ENCODE measurements at places on chromosomes 5 and 9. TPM values are rescaled to one million over a fixed set of nuclear protein-coding genes. Genes with fewer than 3 reads are reported as not detected.
A peak's percentile ranks its signal among the peaks of the same experiment; 100 is the strongest.

DNA sequence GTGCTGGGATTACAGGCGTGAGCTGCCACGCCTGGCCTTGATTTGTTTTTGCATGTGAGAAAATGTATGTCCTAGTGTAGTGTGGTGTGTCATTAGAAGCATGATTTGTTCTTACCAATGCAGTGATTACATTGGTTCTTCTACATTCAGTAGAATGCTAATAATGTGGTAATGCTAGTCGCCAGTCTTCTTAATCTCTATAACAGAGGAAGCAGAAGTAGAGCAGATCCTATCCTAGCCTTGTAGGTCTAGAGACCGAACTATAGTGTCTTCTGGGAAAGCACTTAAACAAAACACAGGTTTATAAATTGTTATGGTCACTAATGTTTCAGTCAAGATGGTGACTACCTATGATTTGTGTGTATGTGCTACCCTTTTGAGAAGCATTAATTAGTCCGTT is 197.5 kb upstream of the DMRT1 start:
- peak overlapping the region; percentile 70 for H3K27ac ChIP-seq
- no peak overlapping the region for H3K4me3 ChIP-seq
- H3K36me3 ChIP-seq: peaks cover 3% of the 10 kb centered on the region
- no peaks in the 10 kb centered on the region for H3K27me3 ChIP-seq
- H3K4me1 ChIP-seq: peaks cover 61% of the 10 kb centered on the region

GRCh38 chr9:129590466-129590865 is 30.4 kb downstream of the C9orf50 start:
- no peaks in the 10 kb centered on the region for H3K4me1 ChIP-seq
- H3K27me3 ChIP-seq: no peaks in the 10 kb centered on the region
- no peak for DNase-seq
- no peak overlapping the region for H3K27ac ChIP-seq
- no peak overlapping the region for H3K4me3 ChIP-seq

DNA sequence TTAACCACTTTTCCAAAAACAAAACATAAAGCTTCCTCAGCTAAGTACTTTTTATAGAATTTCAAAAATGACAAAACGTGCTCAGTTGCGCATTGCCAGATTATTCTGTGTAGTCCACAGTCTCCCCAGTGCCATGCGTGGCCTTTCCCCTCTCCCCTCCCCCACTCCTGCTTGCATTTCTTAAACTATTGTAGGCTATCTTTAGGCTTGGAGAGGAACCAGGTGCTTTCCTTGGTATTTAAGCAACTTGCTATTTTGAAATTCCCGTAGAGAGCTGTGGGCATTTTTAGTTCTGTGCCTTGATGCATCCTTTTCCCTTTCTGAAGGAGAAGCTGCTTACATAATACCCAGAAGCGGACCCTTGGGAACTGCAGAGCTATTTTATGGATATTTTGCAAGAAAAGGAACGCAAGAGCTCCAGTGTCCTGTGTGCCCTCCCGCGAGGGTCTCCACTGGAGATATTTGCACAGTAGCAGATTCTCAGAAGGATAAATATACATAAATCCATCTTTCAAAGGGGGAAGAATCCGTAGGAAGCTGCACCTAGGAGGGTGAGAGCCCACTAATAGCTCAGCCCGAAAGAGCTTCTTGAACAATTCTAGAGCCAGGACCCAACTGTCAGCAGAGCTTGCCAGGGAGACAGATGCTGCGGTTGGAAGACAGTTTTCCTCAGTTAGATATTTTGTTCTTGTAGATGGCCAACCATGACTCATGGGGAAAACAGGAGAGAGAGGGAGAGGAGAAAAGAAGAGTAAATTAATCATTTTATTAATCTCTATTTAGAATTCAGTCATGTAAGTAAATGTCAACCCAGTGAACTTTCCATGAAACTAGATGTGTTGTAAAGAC is 1298.3 kb upstream of the WWC1 start:
- no peaks in the 10 kb centered on the region for H3K27me3 ChIP-seq
- no peaks in the 10 kb centered on the region for H3K4me1 ChIP-seq
- H3K36me3 ChIP-seq: no peaks in the 10 kb centered on the region
- no peak overlapping the region for H3K4me3 ChIP-seq
- H3K27ac ChIP-seq: no peak overlapping the region

DNA sequence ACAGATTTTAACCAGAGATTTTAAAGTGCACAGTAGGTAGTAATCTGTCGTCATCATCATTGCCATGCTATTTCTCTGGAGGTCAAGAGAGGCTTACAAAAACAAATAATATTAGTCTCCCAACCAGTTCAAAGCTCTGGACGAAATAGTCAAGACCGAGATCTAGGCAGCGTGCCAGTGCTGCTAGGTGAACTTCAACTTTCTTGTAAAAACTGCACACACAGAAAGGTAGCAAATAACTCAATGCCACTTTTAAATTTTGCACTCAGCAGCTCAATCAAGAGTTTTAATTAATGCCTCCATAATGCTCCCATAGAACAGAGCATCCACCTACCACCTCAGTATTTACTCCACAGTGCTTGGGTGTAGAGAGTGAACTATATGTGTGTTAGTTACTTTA is 656.8 kb downstream of the IRX1 start:
- no peak overlapping the region for H3K4me3 ChIP-seq
- H3K36me3 ChIP-seq: no peaks in the 10 kb centered on the region
- DNase-seq: no peak
- no peak overlapping the region for H3K27ac ChIP-seq
- H3K4me1 ChIP-seq: no peaks in the 10 kb centered on the region

DNA sequence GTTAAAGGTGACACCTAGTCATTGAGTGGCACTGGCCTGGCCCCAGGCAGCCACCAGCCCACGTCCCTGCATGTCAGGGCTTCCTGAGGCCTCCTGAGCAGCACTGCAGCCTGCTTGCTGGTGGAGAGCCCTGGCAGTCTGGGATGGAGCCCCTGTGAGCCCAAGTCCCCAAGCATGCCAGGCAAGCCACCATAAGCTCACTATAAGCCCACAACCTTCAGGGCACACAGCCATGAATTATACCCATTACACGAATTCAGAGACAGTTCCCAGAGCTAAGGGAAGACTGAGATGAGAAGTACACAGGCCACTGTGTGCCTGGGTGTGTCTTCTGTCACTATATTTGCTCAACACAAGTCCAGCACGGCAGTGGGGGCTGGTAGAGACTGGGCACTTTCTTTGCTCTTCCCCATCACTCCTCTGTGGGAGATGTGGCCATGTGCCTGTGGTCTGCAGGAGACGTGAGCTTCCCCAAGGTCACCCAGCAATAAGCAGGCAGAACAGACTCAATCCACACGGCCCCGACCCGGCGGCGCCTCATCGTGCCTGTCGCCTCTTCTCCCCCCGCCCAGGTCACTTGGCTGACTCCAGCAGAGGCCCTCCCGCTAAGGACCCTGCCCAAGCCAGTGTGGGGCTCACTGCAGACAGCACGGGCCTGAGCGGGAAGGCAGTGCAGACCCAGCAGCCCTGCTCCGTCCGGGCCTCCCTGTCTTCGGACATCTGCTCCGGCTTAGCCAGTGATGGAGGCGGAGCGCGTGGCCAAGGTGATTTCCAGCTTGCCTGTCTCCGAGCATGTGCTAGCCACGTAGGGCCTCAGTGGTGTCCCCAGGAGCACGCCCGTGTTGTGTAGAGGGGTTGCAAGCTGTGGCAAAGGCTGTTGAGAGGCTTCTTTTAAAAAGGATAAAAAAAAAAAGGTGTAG is 114.8 kb downstream of the WNK2 start:
- H3K27ac ChIP-seq: peak overlapping the region; percentile 8
- H3K27me3 ChIP-seq: peaks cover 12% of the 10 kb centered on the region
- DNase-seq: no peak
- H3K4me3 ChIP-seq: no peak overlapping the region
- peaks cover 71% of the 10 kb centered on the region for H3K4me1 ChIP-seq

- H3K36me3 ChIP-seq: peaks cover 90% of the 10 kb centered on the region
- no peaks in the 10 kb centered on the region for H3K27me3 ChIP-seq
- no peak for DNase-seq
- no peak overlapping the region for H3K4me3 ChIP-seq
- peaks cover 3% of the 10 kb centered on the region for H3K4me1 ChIP-seq
Observed at GRCh38 chr5:55960779-55961178, 34.0 kb downstream of the IL6ST start.

DNA sequence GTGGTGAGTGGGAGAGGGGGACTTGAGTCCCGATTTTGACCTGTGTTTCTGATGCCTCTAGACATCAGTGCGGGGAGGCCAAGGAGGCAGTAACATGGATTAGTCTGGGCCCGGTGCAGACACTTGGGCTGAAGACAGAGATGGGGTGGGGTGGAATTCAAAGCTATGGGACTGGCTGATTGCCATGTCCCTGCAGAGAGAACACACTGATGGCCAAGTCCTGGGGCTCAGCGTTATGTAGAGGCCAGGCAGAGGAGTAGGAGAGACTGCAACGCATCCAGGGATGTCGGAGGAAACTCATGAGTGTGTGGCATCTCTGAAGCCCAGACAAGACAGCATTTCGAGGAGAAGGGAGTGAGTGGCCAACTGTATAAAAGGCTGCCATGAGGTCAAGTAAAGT is 30.1 kb downstream of the PSD2 start:
- no peaks in the 10 kb centered on the region for H3K4me1 ChIP-seq
- no peak overlapping the region for H3K4me3 ChIP-seq
- H3K36me3 ChIP-seq: no peaks in the 10 kb centered on the region
- no peak overlapping the region for H3K27ac ChIP-seq
- no peaks in the 10 kb centered on the region for H3K27me3 ChIP-seq
- no peak for DNase-seq

GRCh38 chr5:135398160-135398854 is 724 bp downstream of the MACROH2A1 start:
- no peak for DNase-seq
- H3K27ac ChIP-seq: peak overlapping the region; percentile 97
- peak overlapping the region; percentile 99 for H3K4me3 ChIP-seq
- no peaks in the 10 kb centered on the region for H3K27me3 ChIP-seq
- H3K36me3 ChIP-seq: no peaks in the 10 kb centered on the region

DNA sequence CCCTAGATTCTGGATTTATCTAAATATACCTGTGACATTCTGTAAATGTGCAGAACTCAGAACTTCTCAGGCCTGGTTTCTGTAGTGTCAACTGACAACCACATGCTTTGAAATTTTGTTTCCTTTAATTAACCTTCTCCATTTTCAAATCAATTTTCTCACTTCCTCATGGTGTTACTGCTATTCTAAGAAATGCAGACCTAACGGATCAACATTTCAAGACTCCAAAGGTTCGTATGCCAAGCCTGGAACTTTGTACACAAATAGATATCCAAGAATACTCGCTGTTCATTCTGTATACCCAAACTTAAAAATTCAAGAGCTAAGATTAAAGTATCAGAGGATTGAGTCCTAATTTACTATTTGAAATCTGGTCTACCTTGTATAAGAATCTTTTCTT is 88.1 kb downstream of the SLC24A2 start:
- H3K27ac ChIP-seq: no peak overlapping the region
- H3K36me3 ChIP-seq: no peaks in the 10 kb centered on the region
- no peaks in the 10 kb centered on the region for H3K4me1 ChIP-seq
- H3K27me3 ChIP-seq: no peaks in the 10 kb centered on the region
- DNase-seq: no peak
- no peak overlapping the region for H3K4me3 ChIP-seq

- H3K27ac ChIP-seq: peak overlapping the region; percentile 87
- no peaks in the 10 kb centered on the region for H3K27me3 ChIP-seq
- DNase-seq: no peak
Observed at GRCh38 chr5:149657324-149657723, 72.8 kb upstream of the PPARGC1B start.

- H3K4me3 ChIP-seq: no peak overlapping the region
- no peak overlapping the region for H3K27ac ChIP-seq
- peaks cover 26% of the 10 kb centered on the region for H3K4me1 ChIP-seq
- H3K36me3 ChIP-seq: peaks cover 20% of the 10 kb centered on the region
- no peak for DNase-seq
Observed at GRCh38 chr9:137645211-137645610, 26.4 kb downstream of the EHMT1 start.

DNA sequence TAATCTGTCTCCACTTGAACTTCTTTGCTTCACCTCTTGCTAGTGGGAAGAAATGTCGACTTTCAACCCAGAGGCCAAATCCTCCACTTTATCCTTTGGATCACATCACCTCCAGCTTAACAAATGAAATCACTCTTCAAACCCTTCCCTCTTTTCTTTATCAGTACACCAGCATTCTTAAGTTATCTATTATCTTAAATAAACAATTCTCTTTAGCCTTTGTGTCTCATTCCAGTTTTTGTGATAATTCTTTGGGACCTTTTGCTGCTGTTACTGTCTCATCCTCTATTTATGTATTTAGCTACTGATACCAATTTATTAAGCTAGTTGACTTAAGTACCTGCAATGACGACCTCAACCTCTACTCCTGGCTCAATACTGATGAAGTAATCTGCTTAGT is 28.1 kb upstream of the FBN2 start:
- H3K36me3 ChIP-seq: no peaks in the 10 kb centered on the region
- DNase-seq: no peak
- H3K4me1 ChIP-seq: no peaks in the 10 kb centered on the region
- no peak overlapping the region for H3K4me3 ChIP-seq
- no peaks in the 10 kb centered on the region for H3K27me3 ChIP-seq

DNA sequence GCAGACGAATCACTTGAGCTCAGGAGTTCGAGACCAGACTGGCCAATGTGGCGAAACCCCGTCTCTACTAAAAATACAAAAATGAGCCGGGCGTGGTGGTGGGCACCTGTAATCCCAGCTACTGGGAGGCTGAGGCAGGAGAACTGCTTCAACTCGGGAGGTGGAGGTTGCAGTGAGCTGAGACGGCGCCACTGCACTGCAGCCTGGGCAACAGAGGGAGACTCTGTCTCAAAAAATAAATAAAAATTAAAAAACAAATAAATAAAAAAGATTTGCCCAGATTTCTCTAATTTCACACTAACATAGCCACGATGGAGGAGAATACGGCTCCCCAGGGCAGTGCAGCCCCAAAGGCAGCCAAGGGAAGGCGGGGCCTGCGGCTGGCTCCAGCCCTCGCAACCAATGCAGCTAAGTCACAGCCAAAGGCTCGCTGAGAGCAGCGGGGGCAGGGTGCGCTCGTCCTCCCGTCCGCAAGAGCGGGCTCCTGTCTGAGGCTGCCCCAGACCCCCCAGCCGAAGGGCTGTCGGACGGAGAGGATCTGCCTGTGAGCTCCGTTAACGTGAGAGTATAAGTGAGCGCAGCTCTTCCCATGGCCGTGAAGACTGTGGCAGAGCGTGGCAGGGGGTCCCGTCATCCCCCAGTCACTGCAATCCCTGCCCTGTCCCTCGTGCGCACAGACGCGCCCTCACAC is 43.5 kb downstream of the SLC12A7 start:
- H3K4me1 ChIP-seq: peaks cover 24% of the 10 kb centered on the region
- H3K4me3 ChIP-seq: no peak overlapping the region
- peak; percentile 71 for DNase-seq
- peak overlapping the region; percentile 57 for H3K27ac ChIP-seq
- H3K27me3 ChIP-seq: no peaks in the 10 kb centered on the region
- peaks cover 57% of the 10 kb centered on the region for H3K36me3 ChIP-seq

DNA sequence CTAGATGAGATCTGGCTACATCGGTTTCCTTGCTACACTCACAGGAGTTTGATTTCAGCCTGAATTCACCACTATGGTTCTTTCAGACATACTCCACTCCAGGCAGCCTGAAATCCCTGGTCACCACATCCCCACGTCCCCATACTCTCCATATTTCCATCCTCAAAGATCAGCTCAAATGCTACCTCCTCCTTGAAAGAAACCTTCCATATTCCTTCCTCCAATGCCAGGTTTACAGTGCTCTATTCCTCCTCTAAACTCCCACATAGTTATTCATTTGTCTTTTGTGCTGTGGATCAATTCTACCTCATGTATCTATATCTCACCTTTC is 151.7 kb downstream of the GLIS3 start:
- no peaks in the 10 kb centered on the region for H3K4me1 ChIP-seq
- H3K27me3 ChIP-seq: no peaks in the 10 kb centered on the region
- DNase-seq: no peak
- H3K4me3 ChIP-seq: no peak overlapping the region
- no peaks in the 10 kb centered on the region for H3K36me3 ChIP-seq

The CDKN2B gene
- 0.82 TPM for total RNA-seq

The SPINK5 gene
- 0.47 TPM for total RNA-seq

The CSF2 gene
- not detected for total RNA-seq

The SLC1A1 gene
- total RNA-seq: 3.1 TPM

The GMCL2 gene
- total RNA-seq: not detected

The ANP32B gene
- 49.9 TPM for total RNA-seq

The SYNPO gene
- 715 TPM for total RNA-seq

The MLANA gene
- not detected for total RNA-seq

Data from left ventricle myocardium inferior (tissue), 1 donor.